ENCODE measurements at places on chromosomes 3 and 15. TPM values are rescaled to one million over a fixed set of nuclear protein-coding genes. Genes with fewer than 3 reads are reported as not detected.
A peak's percentile ranks its signal among the peaks of the same experiment; 100 is the strongest.

DNA sequence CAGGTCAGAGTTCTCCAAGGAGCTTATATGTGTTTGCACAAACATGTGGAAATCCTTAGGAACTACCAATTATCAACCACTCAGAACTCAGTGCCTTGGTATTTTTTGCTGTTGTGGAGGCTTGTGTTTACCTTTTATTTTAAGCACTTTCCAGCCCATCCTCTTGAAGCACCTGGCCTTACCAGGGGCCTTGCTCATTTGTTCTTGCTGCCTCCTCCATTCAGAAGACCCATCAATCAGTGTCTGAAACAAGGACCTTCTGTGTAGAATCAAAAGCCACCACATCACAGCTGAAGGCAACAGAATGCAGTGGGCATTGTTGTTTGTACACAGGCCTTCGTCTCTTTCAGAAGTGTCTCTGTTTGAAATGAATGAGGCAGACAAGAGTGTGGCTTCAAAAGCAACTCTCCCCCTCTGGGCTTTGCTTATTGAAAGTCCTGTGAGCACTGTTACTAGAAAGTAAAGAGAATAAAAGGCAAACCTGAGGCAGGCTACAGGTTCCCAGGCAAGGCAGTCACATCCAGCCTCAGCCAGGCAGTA, 24.5 kb upstream of the LIPC start:
- DNase-seq: no peak

- no peak for DNase-seq
Measured at GRCh38 chr15:96977886-96978285, 647.4 kb downstream of the NR2F2 start.

GRCh38 chr3:56113231-56113630, 355.0 kb downstream of the ERC2 start:
- no peak for DNase-seq

DNA sequence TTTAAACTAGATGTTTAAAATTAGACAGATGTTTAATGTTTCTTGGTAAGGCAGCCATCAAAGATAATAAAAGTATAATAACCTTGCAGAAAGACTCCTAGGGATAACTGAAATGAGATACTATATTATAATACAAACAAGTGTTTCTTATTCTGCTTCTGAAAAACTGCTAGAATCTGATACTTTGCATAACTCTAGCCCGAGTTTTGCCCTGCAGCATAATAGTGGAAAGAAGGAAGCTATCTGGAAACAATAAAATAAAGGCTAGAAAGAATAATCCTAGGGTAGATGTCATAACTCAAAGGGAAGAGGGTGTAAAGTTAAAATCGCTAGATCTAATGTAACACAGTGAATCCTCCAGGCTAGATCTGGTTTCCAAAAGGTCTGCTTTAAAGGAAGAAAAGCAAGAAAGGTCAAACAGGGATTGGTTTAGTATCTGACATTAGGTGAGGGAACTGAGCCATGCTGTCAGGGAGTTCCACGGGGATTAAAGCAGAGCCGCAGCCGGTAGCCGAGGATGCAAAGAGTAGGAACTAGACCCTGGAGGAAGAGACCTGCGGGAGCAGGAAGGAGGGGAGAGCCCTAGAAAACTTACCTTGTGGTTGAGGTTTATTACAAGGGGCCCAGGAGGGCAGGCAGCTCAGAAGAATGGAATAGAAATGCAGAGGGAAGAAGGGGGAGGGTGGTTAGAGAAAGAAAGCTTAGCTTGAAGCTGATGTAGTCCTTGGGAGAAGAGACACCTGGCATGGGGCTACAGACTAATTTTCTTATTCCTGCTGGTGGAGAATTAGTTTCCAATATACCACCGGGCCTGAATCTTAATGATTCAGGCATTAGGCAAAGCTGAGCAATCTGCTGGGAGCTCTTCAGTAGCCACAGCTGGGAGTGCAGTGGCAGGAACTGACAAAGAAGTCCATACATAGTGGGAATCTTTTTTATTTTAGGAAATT, 46.1 kb upstream of the TUSC7 start:
- peak; percentile 25 for DNase-seq

DNA sequence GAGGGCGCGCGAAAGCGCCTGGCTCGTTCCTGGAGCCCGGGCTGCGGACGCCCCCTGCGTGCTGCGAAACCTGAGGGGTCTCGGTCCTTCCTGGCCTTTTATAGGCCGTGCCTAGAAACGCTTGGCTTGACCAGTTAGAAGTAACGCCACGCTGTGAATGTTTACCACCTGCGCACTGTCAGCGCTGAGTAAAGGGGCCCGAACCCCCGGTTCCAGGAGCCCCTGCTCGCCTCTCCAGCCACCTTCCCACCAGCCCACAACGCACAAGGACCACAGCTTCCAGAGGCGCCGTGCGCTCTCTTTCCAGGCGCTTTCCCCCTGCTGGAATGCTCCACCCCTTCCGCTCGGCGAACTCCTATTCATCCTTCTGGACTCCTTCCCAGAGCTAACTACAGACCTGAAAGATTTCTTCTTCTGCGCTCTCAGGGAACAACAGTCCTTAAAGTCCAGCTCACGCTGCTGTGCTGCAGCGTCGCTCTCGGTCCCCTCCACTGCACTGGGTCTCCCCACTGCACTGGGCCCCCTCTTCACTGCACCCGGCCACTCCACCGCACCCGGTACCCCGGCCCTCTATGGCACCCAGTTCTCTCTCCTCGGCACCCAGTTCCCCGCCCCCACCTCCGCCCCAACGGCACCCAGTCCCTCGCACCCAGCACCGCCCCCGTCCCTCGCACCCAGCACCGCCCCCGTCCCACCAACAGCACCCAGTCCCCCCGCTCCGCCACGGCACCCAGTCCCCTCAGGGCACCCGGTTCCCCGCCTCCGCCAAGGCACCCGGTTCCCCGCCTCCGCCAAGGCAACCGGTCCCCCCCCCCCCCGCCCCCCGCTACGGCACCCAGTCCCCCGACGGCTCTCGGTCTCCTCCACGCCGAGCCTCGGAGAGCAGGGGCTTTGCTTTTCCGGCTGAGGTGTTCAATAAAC, 69.8 kb downstream of the SQOR start:
- DNase-seq: peak; percentile 79

SGO1 gene
- 21.6 TPM for total RNA-seq

CRYGS gene
- total RNA-seq: 1.8 TPM
